ENCODE measurements at places on chromosomes 1 and 21.

- no peak for DNase-seq
These were observed 441.5 kb downstream of the SMYD3 start for GRCh38 chr1:246065592-246065991.

DNA sequence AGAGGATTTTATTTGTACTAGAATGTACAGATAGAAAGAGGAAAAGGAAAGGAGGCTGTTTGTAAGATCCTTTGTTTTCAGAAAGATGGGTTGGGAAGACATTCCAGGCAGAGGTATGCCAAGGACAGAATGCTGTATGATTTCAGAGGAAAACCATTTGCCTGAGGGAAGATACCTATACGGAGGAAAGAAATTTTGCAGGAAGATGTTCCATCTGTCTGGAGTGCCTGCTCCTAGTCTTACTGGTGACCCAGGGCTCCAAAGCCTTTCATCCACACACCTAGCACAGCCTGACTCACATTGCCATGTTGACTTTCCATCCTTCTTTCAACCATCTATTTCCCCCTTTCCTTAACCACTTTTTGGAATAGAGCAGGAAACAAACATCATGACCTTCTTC, 18.2 kb downstream of the SAMD13 start:
- DNase-seq: no peak

GRCh38 chr1:169186106-169186505, 79.6 kb downstream of the ATP1B1 start:
- no peak for DNase-seq

DNA sequence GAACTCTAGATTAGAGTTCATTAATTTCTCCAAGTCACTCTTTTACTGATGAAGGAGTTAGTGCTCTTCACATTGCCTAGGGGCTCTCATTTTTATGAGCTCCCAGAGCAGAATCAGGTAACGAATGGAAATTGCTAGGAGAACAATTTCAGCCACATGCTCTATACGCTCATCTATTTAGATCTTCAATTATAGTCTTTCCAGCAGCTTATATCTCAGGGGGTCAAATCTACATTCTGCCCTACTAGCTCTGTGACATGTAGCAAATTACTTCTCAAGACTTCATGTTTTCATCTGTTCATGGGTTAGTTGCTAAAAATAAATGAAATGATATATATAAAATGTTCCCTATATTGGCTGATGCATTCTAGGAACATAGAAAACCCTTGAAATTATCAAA, 183.6 kb downstream of the PLPP3 start:
- DNase-seq: no peak

GRCh38 chr1:98898940-98899339, 105.7 kb downstream of the PLPPR5 start:
- DNase-seq: no peak

- DNase-seq: no peak
These were observed 1154.6 kb downstream of the BRINP3 start for GRCh38 chr1:189323091-189323490.

DNA sequence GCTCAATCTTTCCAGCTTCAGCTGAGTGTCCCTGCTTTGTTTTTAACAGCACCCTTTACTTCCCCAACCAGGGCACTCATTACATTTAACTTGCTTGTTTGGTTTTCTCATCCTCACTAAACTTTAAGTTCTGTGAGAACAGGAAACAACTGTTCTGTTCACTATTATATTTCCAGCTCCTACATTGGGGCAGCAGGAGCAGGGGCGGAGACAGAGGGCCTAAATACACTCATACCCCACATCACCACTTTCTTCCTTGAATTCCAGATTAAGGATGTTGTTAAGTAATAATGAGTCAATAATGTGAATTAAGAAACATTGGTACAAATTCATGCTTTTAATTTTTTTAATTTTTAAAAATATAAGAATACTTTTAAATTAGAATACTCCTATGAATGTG, 6.0 kb downstream of the DRAM2 start:
- DNase-seq: no peak

GRCh38 chr1:209875515-209875914, 47.7 kb downstream of the UTP25 start:
- DNase-seq: no peak

- DNase-seq: no peak
These were observed 74.7 kb upstream of the POU3F1 start for GRCh38 chr1:38121231-38121680.

DNA sequence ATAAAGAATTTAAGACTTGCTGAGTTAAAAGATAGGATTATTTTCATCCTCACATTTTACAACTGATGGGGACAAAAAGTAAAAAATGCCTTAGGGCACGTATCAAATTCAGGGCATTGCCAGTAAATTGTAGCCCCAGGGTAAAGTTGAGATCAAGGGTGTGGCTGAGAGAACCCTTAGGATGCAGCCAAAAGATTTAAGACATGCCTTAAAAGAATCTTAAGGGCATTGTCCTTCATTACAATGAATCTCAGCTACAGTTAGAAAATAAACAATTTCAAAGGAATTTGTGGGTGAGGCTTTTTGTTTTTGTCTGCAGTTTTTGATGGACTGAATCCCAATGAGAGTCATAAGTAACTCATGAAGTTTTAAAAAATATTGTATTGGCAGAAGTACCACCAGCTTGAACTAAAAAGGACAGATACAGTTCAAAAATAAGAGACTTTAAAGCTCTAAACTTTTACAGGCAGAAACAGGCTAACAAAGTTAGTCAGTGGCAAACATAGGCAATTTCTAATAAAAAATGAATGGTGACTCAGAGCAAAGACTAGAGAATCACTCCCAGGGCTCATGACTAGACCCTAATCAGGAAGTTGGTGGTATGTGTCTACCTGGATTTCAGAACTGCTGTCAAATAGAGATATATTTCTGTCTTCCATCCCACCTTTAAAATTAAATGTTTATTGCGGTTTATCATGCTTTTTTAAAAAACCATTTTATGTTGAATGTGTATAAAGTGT, 165.1 kb upstream of the SNX7 start:
- no peak for DNase-seq

DNA sequence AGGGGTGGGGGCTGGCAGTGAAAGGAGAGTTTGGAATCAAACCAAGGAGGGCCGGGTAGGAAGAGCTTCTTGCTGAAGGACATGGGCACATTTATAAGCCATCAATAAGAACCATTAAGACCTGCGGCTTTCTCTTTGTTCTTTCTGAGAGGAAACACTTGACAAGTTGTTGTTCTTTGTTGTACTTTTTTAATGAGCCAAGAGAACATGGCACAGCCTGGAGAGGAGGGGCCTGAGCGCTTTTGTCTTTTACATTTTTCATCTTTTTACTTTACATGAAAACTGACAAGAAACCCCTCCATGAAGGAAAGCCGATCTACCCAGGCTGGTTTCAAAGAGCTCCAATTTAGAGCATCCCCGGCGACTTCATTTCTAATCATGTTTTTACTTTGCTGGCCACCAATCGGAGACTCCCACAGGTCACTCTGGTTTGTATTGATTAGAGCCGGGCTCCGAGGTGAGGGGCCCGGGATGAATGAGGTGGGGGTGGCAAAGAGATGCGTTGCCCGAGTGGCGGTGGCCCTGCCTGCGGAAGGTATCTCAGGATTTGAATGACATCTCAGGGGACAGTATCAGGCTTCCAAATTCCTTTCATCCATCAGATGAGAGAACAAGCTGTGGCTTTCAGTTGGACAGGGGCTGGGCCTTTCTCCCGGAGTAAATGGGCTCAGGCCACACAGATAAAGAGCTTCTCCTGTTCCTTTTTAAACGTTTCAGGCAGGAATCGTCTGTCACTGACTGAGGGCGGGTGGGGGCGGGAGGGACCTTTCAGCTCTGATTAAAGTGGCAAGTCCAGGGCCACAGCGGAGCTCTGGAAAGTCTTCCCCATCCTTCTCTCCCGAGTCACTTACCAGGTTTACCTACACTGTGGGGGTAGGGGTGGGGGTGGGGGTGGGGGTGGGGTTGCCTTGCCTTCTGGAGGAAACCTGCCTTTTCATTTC, 138.8 kb upstream of the ARHGEF16 start:
- no peak for DNase-seq

DNA sequence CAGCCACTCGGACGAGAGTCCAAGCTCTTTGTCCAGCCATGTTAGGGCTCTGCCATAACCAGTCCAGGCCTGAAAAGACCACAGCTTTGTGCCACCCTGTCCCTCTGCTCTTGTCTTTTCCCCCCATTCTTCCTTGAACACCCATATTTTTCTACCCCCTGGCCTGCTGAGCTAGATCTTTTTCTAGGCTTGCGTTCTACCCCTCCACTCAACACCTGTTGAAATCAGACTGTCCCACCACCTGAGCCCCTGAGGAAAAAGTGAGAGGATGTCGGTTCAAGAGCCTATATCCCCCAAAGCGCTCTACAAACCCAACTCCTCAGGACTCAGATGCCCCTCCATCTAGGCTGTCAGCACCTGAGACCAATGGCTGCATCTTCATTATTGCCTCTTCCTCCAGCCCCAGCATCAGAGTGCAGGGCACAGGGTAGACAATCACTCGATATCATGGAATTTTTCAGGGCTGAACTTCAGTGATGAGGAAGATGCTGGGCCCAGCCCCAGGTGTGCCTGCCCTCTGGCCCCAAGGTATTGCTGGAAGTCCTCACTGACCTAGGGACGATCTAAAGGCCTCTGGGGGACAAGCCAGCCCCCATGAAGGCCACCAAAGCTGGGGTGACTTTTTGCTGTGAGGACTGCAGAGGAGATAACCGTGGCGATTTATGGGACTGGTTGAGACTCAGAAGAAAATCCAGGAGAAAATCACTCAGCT, 75.3 kb downstream of the CD247 start:
- no peak for DNase-seq

DNA sequence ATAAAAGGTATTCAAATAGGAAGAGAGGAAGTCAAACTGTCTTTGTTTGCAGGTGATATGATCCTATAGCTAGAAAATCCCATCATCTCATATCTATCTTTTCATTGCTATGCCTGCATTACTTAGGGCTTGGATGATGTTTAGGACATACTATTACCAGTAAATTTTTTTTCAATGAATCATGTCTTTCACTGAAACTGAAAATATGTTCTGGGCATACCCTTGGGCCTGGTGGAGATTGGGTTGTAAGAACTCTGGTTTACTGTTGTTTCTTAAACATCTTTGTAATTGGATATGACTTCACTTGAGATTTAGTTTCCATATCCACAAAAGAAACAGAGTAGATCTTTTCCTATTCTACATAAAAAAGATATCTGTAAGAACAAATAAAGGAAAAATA, 502.2 kb upstream of the PRMT6 start:
- no peak for DNase-seq

GRCh38 chr1:101217148-101217547, 19.7 kb upstream of the S1PR1 start:
- DNase-seq: no peak

- DNase-seq: no peak
These were observed 805 bp downstream of the CYB5R1 start for GRCh38 chr1:202966006-202966898.

GRCh38 chr1:239896980-239897379, 194.7 kb upstream of the FMN2 start:
- DNase-seq: no peak

DNA sequence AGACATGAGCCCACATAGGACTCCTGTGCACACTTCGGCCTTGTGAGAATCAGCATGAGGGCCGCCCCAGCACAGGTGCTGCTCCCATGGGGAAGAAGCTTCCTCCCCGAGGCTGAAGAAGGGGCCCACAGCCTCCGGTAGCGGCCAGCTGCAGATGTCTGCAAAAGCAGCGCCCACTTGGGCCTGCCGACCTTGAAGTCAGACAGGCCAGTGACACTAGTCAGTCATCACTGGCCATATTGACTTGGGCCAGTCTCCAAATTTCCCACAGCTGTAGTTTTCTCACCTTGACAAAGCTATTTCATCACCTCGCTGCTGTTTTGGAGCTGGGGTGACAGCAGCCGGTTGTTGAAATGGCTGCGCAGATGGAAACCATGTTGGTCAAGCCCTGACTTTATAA, 83.0 kb downstream of the RIPK4 start:
- no peak for DNase-seq

DNA sequence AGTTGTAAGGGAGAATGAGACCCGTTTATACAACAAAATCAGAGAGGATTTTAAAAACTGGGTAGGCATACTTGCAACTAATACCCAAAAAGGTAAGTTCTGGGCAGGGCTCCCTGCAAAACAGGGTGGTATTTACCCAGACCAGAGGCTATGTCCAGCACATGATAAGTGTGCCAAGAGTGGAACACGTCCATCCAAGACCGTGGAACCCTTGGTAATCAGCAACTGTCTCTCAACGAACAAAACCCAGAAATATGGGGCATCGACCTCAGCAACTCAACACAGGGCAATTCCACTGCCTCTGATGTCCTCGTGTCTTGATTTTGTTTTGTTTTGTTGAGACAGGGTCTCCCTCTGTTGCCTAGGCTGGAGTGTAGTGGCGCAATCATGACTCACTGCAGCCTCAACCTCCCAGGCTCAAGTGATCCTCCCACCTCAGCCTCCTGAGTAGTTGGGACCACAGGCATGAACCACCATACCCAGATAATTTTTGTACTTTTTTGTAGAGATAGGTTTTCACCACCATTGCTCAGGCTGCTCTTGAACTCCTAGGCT, 26.7 kb upstream of the MX1 start:
- DNase-seq: no peak

- no peak for DNase-seq
These were observed 129.0 kb downstream of the LYPLAL1 start for GRCh38 chr1:219302697-219303096.

GRCh38 chr1:46806196-46807020, 7.6 kb downstream of the CYP4B1 start:
- no peak for DNase-seq

DNA sequence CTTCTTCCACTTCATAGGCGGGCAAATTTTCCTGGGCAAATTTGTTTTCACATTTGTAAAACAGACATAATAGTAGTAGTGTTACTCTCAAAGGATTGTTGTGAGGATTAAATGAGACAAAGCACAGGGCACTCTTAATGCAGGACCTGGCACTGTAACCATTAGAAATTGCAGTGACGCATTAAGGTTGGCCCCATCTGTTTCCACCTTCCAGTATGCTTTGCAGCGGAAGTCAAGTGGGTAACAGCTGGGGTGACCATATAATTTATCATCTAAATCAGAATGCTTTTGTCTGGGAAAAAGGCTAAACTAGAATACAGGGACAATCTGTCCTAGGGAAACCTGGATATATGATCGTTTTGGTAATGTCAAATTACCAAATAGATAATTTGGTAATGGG, 132.5 kb upstream of the CACHD1 start:
- DNase-seq: no peak

- DNase-seq: no peak
These were observed 6.2 kb upstream of the HLX start for GRCh38 chr1:220873087-220873486.

Data from frontal cortex (tissue), 4 donors.